ENCODE measurements at places on chromosomes 7 and 10. TPM values are rescaled to one million over a fixed set of nuclear protein-coding genes. Genes with fewer than 3 reads are reported as not detected.

DNA sequence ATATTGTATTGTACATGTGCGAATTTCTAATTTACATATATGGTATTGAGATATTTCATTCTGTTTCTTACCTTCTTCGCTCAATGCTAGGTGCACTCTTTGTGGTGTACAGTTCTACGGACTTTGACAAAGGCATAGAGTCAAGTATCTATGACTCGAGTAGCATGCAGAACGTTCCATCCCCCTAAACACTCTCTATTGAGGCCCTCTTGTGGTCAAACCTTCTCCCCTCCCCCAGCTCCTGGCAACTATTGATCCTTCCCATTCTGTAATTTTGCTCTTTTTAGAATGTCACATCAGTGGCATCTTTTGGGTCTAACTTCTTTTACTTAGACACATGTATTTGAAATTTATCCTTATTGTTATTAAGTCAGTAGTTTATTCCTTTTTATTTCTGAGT, 30.7 kb upstream of the GDF10 start:
- DNase-seq: no peak
- peaks cover 22% of the 10 kb centered on the region for H3K4me1 ChIP-seq
- no peak overlapping the region for H3K27ac ChIP-seq
- H3K36me3 ChIP-seq: peaks cover 13% of the 10 kb centered on the region
- H3K4me3 ChIP-seq: no peak overlapping the region

The OR2A1 gene
- total RNA-seq: not detected

- H3K27ac ChIP-seq: no peak overlapping the region
- H3K4me3 ChIP-seq: no peak overlapping the region
- no peaks in the 10 kb centered on the region for H3K36me3 ChIP-seq
- H3K4me1 ChIP-seq: no peaks in the 10 kb centered on the region
- DNase-seq: no peak
Measured at GRCh38 chr7:158549616-158550393, 37.8 kb downstream of the PTPRN2 start.

The PHYHIPL gene
- not detected for total RNA-seq

DNA sequence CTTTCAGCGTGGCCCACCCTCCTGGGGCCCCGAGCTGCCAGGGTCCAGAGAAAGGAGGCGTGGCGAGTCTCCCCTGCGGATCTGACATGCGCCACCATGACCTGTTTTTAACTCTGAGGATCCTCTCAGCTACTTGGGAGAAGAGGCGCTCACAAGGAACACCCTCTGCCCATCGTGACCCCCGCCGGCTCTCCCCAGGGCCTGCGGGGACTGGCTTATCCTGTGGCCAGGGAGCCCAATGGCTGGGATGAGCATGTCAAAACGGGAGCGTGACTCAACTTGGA, 93.7 kb downstream of the EBF3 start:
- peaks cover 4% of the 10 kb centered on the region for H3K4me1 ChIP-seq
- no peaks in the 10 kb centered on the region for H3K36me3 ChIP-seq
- DNase-seq: no peak
- H3K4me3 ChIP-seq: no peak overlapping the region
- H3K27me3 ChIP-seq: no peaks in the 10 kb centered on the region

GRCh38 chr7:80760292-80760691, 121.8 kb downstream of the CD36 start:
- no peak overlapping the region for H3K27ac ChIP-seq
- H3K4me3 ChIP-seq: no peak overlapping the region
- no peaks in the 10 kb centered on the region for H3K27me3 ChIP-seq
- no peak for DNase-seq

DNA sequence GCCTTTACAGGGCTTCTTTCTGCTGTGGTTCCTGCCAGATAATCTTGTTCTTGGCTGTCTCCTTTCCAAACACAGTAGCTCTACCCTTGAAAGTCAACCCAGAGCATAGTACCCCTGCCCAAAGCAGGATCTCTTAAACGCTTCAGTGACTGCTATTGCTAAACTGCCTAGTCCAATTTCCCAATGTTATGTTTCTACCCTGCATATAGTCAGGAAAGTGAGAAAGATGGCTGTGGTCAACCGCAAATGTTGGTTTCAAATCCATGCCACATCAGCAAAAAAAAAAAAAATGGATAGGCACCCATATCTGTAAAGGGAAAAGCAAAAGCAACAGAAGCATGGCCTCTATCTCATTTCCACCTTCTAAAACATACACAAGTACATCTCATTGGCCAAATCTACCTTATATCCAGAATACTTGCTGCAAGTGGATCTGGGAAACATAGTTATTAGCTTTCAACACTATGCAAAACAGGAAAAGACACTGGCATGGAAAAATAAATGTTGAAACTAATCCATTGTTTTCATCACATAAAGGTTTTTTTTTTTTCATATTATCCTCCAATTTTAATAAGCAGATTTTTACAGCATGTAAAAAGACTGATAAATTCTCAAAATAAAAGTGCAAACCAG, 59.8 kb downstream of the DNAJC1 start:
- no peak overlapping the region for H3K4me3 ChIP-seq
- H3K4me1 ChIP-seq: peaks cover 6% of the 10 kb centered on the region
- H3K27ac ChIP-seq: no peak overlapping the region
- no peaks in the 10 kb centered on the region for H3K27me3 ChIP-seq
- H3K36me3 ChIP-seq: peaks cover 8% of the 10 kb centered on the region

DNA sequence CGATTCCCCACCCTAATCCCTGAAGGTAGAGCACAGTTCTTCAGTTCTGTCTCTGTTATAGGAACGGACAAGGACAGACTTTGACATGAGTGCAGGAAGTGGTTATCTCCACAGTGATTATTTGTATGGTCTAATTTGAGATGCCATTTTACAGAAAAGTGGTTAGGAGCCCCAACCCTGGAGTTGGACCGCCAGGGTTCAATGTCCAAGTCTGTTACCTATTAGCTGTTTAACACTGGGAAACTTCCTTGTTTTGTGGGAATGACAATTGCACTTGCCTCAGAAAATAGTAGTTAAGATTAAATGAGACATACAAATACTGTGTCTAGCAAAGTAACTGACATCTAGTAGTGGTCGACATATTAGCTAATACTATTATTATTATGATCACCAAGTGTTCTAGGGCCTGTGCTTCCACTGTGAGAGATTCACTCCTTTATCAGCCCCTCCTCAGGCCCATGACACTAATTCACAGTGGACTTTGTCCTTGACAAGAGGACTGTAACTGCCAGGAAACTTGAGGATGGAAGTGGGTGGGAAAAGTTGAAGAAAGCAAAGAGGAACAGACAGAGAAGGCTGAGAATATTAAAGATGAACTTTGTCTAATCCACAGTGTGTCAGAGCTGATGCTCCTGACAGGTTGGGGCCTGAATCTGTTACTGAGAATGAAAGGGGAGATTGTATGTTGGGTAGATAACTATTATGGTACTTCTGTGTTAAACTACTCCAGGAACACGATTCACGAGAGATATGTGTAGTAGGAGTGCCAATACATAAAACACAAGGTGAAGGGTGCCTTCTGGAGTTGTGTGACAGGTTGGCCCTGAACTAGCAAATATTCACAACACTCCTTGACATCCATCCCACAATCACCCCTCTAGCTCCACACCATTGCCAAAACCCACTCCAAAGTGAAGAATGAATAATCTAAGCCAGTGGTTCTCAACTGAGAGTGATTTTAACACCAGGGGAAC, 66.4 kb downstream of the TAC1 start:
- H3K27me3 ChIP-seq: no peaks in the 10 kb centered on the region
- H3K4me3 ChIP-seq: no peak overlapping the region
- no peaks in the 10 kb centered on the region for H3K36me3 ChIP-seq
- no peaks in the 10 kb centered on the region for H3K4me1 ChIP-seq
- no peak for DNase-seq

The NPC1L1 gene
- total RNA-seq: not detected

GRCh38 chr10:69803809-69804208, 2.1 kb downstream of the COL13A1 start:
- H3K36me3 ChIP-seq: no peaks in the 10 kb centered on the region
- no peak for DNase-seq
- peaks cover 8% of the 10 kb centered on the region for H3K4me1 ChIP-seq

- no peak overlapping the region for H3K27ac ChIP-seq
- H3K27me3 ChIP-seq: peaks cover 2% of the 10 kb centered on the region
- no peak for DNase-seq
- peaks cover 2% of the 10 kb centered on the region for H3K36me3 ChIP-seq
- no peak overlapping the region for H3K4me3 ChIP-seq
Measured at GRCh38 chr10:78895469-78895868, 173.3 kb upstream of the ZMIZ1 start.

- DNase-seq: no peak
- peaks cover 19% of the 10 kb centered on the region for H3K27me3 ChIP-seq
Measured at GRCh38 chr10:971150-971542, 17.1 kb upstream of the GTPBP4 start.

The ANXA7 gene
- total RNA-seq: 88.9 TPM

The CELF2 gene
- 168 TPM for total RNA-seq

GRCh38 chr7:150781103-150781502, 19.1 kb downstream of the TMEM176B start:
- H3K4me3 ChIP-seq: no peak overlapping the region
- no peaks in the 10 kb centered on the region for H3K36me3 ChIP-seq
- no peak overlapping the region for H3K27ac ChIP-seq

DNA sequence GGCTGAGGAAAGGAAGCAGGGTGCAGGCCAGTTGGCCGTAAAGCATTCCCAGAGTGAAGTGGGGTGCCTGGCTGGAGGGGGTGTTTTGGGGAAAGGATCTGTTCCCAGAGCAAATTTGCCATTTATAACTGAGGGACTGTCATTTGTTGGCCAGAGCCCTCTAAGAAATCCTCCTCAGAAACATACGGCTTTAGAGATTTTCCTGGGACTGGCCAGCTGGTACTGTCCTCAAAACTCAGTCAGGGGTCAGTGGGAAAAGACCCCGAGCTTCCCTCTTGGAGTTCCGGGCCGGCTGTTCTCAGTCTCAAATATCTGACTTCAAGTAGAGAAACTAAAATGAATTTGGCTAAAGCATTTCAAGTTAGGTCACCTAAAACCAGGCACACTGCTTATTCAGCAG, 55.9 kb downstream of the ETV1 start:
- H3K36me3 ChIP-seq: no peaks in the 10 kb centered on the region
- no peak overlapping the region for H3K4me3 ChIP-seq
- no peaks in the 10 kb centered on the region for H3K27me3 ChIP-seq
- no peak overlapping the region for H3K27ac ChIP-seq
- DNase-seq: no peak

GRCh38 chr10:11631890-11632587, 20.6 kb upstream of the USP6NL start:
- peak overlapping the region; percentile 84 for H3K27ac ChIP-seq
- peak overlapping the region; percentile 70 for H3K4me3 ChIP-seq
- H3K4me1 ChIP-seq: peaks cover 20% of the 10 kb centered on the region

DNA sequence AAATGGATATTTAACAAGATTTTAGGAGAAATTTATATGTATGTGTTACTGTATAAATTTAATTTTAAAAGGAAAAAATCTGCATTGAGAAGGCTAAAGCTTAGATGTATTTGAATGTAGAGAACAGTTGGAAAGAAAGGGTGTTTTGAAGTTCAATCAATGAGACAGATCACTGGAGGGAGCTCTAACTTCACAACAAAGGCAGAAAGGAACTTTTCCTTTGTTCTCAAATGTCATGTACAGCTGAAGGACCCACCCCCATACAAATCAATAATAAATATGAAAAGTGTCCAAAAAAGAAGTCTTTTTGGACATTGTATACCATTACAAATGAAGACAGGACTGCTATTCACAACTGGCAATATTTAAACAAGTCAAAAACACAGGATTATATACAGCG, 403.4 kb downstream of the DNAJB9 start:
- no peak overlapping the region for H3K27ac ChIP-seq
- H3K36me3 ChIP-seq: no peaks in the 10 kb centered on the region
- no peak for DNase-seq

The TWIST1 gene
- total RNA-seq: not detected

The KDM7A gene
- total RNA-seq: 20.5 TPM

The AQP1 gene
- 0.23 TPM for total RNA-seq

The NPTX2 gene
- total RNA-seq: not detected

The SKIDA1 gene
- total RNA-seq: 0.09 TPM

DNA sequence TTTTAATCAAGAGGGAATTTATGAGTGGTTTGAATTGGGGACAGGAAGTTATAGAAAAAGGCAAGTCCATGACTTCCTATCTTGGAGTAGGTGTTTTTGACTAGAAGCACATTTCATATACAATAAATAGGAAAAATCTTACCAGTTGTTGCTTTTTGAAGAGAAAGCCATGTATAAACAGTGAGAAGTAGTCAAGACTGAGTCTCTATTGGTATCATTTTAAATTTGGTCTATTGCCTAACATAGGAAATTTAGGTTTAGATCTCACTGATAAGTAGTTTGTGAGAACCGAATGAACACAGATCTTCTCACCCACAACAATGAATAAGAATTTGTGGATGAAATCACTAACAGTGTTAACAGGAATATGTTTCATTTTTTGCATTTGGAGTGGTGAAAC, 387.2 kb downstream of the BBS9 start:
- no peaks in the 10 kb centered on the region for H3K36me3 ChIP-seq
- no peak overlapping the region for H3K27ac ChIP-seq
- no peak overlapping the region for H3K4me3 ChIP-seq
- no peak for DNase-seq

The CC2D2B gene
- 0.48 TPM for total RNA-seq

- no peaks in the 10 kb centered on the region for H3K27me3 ChIP-seq
- H3K36me3 ChIP-seq: no peaks in the 10 kb centered on the region
- no peaks in the 10 kb centered on the region for H3K4me1 ChIP-seq
- H3K27ac ChIP-seq: no peak overlapping the region
- no peak overlapping the region for H3K4me3 ChIP-seq
Measured at GRCh38 chr7:78002021-78002420, 203.4 kb downstream of the PHTF2 start.

- no peak overlapping the region for H3K4me3 ChIP-seq
- no peak for DNase-seq
- peaks cover 2% of the 10 kb centered on the region for H3K27me3 ChIP-seq
- H3K36me3 ChIP-seq: peaks cover 5% of the 10 kb centered on the region
Measured at GRCh38 chr7:106450716-106451115, 165.9 kb upstream of the NAMPT start.

DNA sequence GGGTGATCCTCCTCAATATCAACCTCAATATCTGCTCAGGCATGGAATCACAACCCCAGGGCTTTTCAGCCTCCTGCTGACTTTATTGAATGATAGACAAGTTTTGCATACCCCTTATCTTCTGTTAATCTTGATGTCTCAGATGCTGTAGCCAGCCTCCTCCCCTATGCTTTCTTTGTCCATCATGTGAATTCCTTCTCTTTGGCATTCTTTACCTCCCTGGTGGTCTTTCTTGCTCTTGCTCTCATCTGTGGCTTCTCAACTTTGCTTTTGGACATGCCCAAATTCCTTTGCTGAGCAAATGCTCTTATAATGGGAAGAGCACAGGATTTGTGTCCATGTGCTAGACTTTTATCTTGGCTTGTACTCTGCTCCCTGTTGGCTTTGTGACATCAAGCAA, 73.4 kb upstream of the FAM13C start:
- H3K4me3 ChIP-seq: no peak overlapping the region
- H3K27ac ChIP-seq: no peak overlapping the region
- H3K4me1 ChIP-seq: no peaks in the 10 kb centered on the region
- DNase-seq: no peak

- no peaks in the 10 kb centered on the region for H3K27me3 ChIP-seq
- peak overlapping the region; percentile 91 for H3K27ac ChIP-seq
- H3K4me3 ChIP-seq: peak overlapping the region; percentile 60
- peaks cover 47% of the 10 kb centered on the region for H3K36me3 ChIP-seq
Measured at GRCh38 chr10:119501690-119502089, 40.8 kb downstream of the RGS10 start.

The MDFIC gene
- 50.8 TPM for total RNA-seq
